ENCODE measurements at places on chromosomes 7 and 10. TPM values are rescaled to one million over a fixed set of nuclear protein-coding genes. Genes with fewer than 3 reads are reported as not detected.

- H3K27me3 ChIP-seq, result peaks cover 22% of the 10 kb centered on the region
- no peaks in the 10 kb centered on the region for H3K4me1 ChIP-seq
- DNase-seq, result no peak
- H3K36me3 ChIP-seq, result no peaks in the 10 kb centered on the region
- H3K4me3 ChIP-seq, result no peak overlapping the region
- no peak overlapping the region for H3K27ac ChIP-seq
Observed at GRCh38 chr7:93569189-93569588, 5.3 kb downstream of the CALCR start.

DNA sequence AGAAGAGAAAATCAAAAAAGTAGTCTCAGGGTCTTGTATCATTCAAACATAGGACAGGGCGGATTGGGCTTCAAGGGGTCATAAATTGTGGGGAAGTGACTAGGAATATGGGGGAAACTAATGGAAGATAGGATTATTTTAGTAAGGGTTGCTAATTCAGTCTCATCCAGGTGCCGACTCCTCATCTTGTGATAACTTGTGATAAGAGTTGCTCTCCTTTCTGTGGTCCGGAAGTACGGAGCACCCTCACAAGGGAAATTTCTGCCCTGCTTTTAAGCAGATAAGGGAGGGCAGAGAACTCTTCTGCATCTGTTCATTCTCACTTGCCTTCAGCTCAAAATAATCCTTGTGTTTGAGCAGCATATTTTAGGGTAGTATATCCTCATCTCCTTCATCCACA is 436.4 kb upstream of the LRGUK start:
- no peaks in the 10 kb centered on the region for H3K27me3 ChIP-seq
- H3K4me1 ChIP-seq, result peaks cover 41% of the 10 kb centered on the region
- H3K27ac ChIP-seq, result no peak overlapping the region
- no peak overlapping the region for H3K4me3 ChIP-seq
- no peak for DNase-seq

GRCh38 chr10:31829776-31830175 is 98.9 kb downstream of the ARHGAP12 start:
- H3K36me3 ChIP-seq, result peaks cover 15% of the 10 kb centered on the region
- no peaks in the 10 kb centered on the region for H3K27me3 ChIP-seq
- peaks cover 24% of the 10 kb centered on the region for H3K4me1 ChIP-seq
- no peak for DNase-seq

GRCh38 chr7:158324397-158325360 is 262.9 kb downstream of the PTPRN2 start:
- H3K27me3 ChIP-seq, result no peaks in the 10 kb centered on the region
- H3K27ac ChIP-seq, result no peak overlapping the region
- H3K36me3 ChIP-seq, result no peaks in the 10 kb centered on the region
- DNase-seq, result no peak
- no peak overlapping the region for H3K4me3 ChIP-seq

Gene ZEB1
- 50.0 TPM for total RNA-seq

Data from GM23248 (cell line).